ENCODE measurements at places on chromosomes 2 and 18.

DNA sequence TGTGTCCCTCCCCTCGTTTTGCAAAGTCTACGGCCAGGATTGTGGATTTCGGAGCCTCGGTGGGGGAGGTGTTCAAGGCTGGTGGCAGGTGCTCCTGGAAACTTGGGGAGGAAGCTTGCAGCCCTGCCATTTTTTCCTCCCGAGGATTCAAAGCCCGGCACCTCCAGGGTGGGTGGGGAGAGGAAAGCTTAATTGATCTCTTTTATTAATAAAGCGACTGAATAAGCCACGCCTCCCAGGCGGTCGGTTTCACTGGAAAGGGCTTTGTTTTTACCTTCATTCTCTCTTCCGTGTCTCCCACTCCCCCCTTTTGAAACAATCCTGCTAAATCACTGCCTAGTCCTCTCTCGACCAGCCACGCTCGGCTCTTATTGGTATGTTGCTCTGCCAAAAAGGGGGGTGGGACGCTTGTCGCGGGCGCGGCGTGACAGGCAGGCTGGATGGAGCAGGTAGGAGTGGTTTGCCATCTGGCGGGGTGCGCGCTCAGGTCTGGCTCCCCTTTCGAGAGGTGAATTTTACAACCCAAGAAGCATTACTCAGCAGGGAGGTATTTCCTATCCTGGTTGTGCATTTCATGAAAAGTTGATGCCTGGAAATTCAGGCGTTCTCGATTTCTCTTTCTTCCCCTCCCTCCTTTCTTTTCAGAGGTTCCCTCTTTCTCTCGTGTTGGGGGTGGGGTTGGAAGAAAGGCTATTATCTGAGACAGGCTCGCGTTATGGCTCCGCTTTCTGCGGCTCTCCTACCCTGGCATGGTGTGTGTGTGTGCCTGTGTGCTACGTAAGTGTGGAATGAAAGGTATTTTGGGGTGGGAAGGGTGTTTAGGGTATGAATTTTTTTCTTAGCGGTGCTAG, 1.4 kb downstream of the NEDD4L start:
- DNase-seq: no peak

DNA sequence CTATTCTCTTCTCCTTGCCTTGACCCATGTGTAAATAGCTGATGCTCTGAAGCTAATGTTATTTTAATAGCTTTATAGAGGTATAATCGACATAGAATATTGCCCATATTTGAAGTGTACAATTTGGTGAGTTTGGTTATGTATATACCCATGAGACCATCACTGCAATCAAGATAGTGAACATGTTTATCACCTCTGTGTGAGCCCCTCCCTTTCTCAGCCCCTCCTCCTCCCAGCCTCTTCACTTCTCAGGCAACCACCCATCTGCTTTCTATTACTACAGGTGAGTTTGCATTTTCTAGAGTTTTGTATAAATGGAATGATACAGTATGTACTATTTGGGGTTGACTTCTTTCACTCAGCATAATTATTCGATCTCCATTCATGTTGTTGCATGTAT, 181.1 kb downstream of the INO80D start:
- DNase-seq: no peak

- DNase-seq: no peak
Measured at GRCh38 chr2:107588181-107588580, 238.5 kb upstream of the RGPD4 start.

DNA sequence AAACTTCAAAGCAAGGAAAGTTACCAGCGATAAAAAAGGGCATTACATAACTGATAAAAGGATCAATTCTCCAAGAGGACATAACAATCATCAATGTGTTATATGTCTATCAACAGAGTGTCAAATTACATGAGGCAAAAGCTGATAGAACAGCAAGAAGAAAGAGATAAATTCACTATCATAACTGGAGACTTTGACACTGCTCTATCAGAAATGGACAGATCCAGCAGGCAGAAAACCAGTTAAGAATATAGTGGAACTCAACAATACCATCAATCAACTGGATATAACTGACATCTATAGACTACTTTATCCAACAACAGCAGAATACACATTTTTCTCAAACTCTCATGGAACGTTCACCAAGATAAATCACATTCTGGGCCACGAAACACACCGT, 65.0 kb downstream of the ROCK2 start:
- DNase-seq: no peak

DNA sequence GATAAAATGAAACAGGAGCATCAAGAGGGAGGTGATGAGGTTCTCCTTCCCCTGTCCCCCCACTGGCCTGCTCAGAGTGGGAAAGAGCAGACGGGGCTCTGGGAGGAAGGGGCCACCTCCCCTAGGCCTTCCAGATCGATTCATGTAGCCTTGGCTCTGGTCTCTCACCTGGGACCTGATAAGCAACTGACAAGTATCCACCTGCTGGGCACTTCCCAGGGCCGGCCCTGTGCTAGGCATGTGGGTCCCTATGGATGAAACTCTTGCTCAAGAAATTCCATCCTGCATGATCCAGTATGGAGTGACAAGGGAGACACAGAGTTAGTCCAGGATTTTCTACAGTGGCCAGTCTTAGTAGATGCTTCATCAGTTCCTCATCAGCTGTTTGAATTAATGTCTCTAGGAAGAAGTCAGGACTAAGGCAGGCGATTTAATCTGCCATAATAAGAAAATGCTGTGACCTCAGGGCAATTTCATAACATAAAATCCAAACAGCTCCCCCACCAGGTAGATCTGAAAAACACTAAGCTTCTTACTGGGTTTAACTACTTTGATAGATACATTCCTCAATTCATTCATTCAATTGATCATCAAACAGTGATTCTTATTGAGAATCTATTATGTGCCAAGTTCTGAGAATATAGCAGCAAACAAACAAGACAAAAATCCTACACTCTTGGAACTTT, 44.7 kb upstream of the ZFP36L2 start:
- DNase-seq: no peak
